Activated CD8-positive, alpha-beta memory T cell treated with anti-CD3 and anti-CD28 coated beads, Interleukin-2, amount 50 U/mL, for 4 hours (primary cell): ENCODE measurements at places on chromosomes 1 and 21.

DNA sequence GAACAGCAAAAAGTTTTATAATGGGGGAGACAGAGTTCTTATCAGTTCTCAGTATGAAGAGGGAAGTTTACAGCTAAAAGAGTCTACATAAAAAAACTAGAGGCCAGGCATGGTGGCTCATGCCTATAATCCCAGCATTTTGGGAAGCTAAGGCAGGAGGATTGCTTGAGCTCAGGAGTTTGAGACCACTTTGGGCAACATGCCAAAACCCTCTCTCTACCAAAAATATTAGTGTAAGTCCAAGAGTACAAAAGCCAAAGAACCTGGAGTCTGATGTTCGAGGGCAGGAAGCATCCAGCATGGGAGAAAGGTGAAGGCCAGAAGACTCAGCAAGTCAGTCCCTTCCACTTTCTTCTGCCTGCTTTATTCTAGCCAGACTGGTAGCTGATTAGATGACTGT lies 35.0 kb upstream of the ROR1 start:
- no peak for DNase-seq

DNA sequence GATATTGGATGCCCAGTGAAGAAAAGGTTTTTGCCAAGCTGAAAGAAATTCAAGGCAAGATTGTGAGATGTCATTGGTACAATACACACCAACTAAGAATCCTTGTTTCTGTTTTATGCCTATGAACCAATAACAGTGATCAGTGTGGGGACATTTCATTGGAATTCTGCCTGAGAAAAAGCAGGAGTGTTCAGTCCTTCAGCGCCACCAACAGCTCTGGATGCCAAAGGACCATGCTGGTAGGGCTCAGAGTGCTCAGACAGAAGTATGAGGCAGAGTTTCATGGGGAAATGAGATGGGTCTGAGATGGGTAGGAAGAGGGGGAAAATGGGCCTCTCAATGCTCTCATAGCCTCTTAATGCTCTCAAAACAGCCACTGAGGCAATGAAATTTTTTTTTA lies 56.5 kb downstream of the GABPA start:
- no peak for DNase-seq

DNA sequence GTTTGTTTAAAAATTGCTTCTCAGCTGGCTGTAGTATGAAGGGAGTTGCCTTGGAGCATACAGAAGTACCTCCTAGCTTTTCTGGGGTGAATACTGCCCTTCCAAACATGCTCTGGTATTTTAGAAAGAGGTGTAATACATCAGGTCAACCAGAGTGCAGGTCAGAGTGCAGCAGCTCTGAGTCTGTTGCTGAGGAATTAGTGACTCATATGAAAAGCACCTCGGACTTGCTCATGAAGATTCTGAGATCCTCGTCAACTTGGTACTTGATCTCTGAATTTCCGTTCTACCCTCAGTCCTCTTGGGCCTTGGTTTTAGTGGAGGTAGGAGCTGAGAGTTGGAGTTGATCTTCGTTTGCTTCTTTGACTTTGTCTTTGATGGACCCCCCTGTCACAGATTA lies 67.3 kb downstream of the NOS1AP start:
- no peak for DNase-seq

- DNase-seq = no peak
These were observed 17.5 kb downstream of the COL9A2 start for GRCh38 chr1:40299366-40300248.

GRCh38 chr1:212702672-212703071 lies 3.0 kb upstream of the BATF3 start:
- no peak for DNase-seq

GRCh38 chr1:50369830-50370229 lies 53.4 kb downstream of the DMRTA2 start:
- no peak for DNase-seq

DNA sequence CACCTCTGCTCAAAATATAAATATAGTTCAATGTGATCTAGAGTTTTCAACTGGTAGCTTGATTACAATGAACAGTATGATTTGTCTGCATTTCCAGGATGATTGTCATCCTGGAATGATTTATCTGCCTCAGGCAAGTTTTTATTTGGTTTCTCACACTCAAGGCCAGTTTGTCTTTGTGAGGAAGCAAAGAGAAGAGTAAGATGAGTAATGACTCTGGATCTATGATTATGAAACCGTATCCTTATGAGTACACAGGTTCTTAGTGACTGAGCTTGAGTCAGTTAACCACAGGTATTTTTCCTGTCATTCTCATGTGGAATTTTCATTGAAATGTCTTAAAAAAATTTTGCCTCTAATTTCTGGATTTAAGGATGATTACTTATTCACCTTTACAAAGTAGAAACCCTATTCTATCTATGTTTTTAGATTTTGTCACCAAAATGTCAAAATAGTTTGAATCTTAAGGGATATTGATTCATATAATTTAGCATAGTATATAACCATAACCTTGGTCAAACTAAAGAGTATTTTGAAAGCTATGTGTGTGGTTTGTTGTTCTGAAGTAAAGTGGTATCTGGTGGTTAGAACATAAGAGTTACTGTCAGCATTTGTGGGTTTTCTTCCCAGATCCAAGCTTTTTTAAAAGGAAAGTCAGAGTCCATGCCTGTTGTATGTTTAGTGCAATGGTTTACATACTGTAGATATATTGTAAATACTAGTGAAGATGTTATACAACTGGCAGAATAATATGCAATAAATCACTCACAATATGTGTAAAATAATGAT lies 145.0 kb downstream of the RASAL2 start:
- no peak for DNase-seq
